Spleen (tissue), 13 donors: ENCODE measurements at places on chromosomes 13 and 19. TPM values are rescaled to one million over a fixed set of nuclear protein-coding genes. Genes with fewer than 3 reads are reported as not detected.

- H3K36me3 ChIP-seq = no peaks in the 10 kb centered on the region
These were observed 461.9 kb downstream of the KLF5 start for GRCh38 chr13:73520566-73521289.

Gene ATP8A2
- 0.46 TPM for total RNA-seq

Gene SWSAP1
- 4.3 TPM for total RNA-seq

DNA sequence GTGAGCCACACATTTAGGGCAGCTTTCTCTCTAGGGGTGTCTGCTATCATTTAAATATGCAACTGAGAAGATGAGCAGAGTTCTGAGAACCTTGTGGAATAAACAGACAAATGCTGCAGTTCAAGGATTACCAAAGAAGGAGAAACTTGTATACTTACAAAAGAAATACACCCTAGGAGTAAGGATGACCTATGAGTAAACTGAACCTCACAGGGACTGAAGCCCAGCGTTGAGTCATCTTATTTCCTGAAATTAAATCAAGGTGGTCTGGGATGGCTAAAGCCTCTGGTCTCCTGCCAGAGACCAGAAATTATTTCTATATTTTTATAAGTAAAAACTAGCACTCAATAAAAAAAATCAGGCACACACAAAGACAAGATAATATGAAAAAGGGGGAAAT lies 40.1 kb downstream of the FAM216B start:
- DNase-seq = no peak
- H3K36me3 ChIP-seq = no peaks in the 10 kb centered on the region
- H3K27me3 ChIP-seq = no peaks in the 10 kb centered on the region
- H3K27ac ChIP-seq = no peak overlapping the region
- H3K4me1 ChIP-seq = no peaks in the 10 kb centered on the region

DNA sequence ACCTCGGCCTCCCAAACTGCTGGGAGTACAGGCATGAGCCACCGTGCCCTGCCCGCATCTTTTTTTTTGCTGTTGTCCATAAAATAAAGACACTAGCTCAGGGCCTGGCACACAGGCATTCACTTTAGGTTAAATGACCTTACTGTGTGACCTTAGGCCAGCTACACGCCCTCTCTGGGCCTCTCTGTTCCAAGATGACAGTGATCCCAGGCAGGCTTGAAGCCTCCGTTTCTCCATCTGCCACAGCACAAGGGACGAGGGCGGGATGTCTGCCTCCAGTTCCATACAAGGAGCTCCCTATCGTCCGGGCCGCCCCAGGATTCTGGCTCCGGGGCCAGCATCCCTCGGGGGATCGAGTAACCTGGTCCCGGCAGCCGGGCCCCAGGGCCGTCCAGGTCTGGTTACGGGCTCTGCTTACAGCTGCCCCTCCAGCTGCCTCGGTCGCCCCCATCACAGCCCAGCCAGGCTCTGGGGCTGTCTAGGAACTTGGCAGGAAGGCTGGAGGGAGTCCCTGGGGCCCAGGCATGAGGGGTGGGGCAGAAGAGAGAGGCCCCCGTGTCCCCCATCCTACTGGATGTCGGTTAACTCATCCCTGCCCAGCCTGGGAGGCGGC lies 11.9 kb upstream of the SEMA6B start:
- H3K36me3 ChIP-seq = no peaks in the 10 kb centered on the region
- H3K27me3 ChIP-seq = peaks cover 42% of the 10 kb centered on the region
- H3K4me1 ChIP-seq = peaks cover 51% of the 10 kb centered on the region
- H3K4me3 ChIP-seq = no peak overlapping the region

DNA sequence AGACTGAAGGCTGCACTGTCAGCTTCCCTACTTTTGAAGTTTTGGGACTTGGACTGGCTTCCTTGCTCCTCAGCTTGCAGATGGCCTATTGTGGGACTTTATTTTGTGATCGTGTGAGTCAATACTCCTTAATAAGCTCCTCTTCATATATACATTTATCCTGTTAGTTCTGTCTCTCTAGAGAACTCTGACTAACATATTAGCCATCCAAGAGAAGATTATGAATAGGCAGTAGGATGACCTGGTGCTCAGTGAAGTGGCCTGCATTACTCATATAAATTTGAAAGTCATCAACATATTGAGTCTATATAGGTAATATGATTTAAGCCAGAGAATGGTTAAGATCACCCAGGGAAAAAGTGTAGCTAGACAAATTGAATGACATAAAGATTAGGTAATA lies 136.3 kb upstream of the UFM1 start:
- H3K36me3 ChIP-seq = no peaks in the 10 kb centered on the region
- no peak overlapping the region for H3K4me3 ChIP-seq
- no peaks in the 10 kb centered on the region for H3K27me3 ChIP-seq
- no peak overlapping the region for H3K27ac ChIP-seq
- no peaks in the 10 kb centered on the region for H3K4me1 ChIP-seq
- no peak for DNase-seq

Gene OR7A5
- not detected for total RNA-seq

- H3K27ac ChIP-seq = no peak overlapping the region
- no peaks in the 10 kb centered on the region for H3K36me3 ChIP-seq
- H3K4me3 ChIP-seq = no peak overlapping the region
- no peaks in the 10 kb centered on the region for H3K27me3 ChIP-seq
- no peaks in the 10 kb centered on the region for H3K4me1 ChIP-seq
These were observed 56.7 kb upstream of the USP29 start for GRCh38 chr19:57063070-57063469.

GRCh38 chr13:74132776-74133656 lies 1.2 kb downstream of the KLF12 start:
- DNase-seq = peak; percentile 87
- H3K4me1 ChIP-seq = peaks cover 76% of the 10 kb centered on the region

DNA sequence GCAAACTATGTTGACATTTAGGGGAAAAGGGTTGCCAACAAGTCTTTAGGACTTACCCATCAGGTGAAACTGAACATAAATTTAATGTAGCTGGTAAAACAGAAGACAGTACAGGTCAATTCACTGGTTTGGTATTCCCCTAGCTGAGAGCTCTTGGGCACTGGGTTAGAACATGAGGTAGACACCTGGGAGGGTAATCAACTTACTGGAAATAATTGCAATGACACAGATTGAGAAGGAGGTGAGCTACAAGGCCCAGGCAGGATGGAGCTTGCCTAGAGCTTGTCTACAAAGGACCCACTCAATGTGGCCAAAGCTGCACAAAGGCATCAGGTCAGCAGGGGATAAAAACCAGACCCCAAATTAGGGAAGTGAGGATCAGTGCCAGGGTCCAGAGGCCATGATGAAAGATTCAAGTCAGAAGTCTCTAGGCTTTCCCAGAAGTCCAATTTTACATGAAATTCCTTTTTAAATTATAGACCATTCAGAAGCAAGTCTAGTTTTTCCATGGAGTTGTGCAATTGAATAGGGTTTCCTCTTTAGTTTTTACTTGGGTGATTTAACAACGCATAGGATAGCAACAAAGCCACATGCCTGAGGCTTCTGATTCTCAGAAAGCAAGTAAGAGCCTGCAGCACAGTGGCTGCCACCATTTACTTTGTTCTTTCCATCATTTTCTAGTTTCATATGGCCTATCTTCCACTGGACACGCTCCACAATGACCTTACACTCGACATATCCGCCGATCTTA lies 194.0 kb downstream of the NDFIP2 start:
- H3K4me3 ChIP-seq = no peak overlapping the region
- no peaks in the 10 kb centered on the region for H3K36me3 ChIP-seq

- no peak overlapping the region for H3K27ac ChIP-seq
- H3K4me1 ChIP-seq = no peaks in the 10 kb centered on the region
- peaks cover 22% of the 10 kb centered on the region for H3K27me3 ChIP-seq
- H3K36me3 ChIP-seq = no peaks in the 10 kb centered on the region
- no peak overlapping the region for H3K4me3 ChIP-seq
These were observed 5.4 kb downstream of the SMAD9 start for GRCh38 chr13:36914648-36915047.

Gene FCAR
- 79.1 TPM for total RNA-seq

GRCh38 chr19:14023404-14024235 lies 4.3 kb upstream of the RLN3 start:
- no peaks in the 10 kb centered on the region for H3K27me3 ChIP-seq
- no peaks in the 10 kb centered on the region for H3K36me3 ChIP-seq
- H3K27ac ChIP-seq = peak overlapping the region; percentile 69
- peaks cover 24% of the 10 kb centered on the region for H3K4me1 ChIP-seq
- DNase-seq = peak; percentile 82

Gene CD209
- 17.4 TPM for total RNA-seq

Gene FOXA3
- not detected for total RNA-seq

- no peaks in the 10 kb centered on the region for H3K4me1 ChIP-seq
- H3K27ac ChIP-seq = no peak overlapping the region
- no peaks in the 10 kb centered on the region for H3K36me3 ChIP-seq
- no peak for DNase-seq
- H3K4me3 ChIP-seq = no peak overlapping the region
These were observed 64.3 kb downstream of the RASL11A start for GRCh38 chr13:27334774-27335435.

- no peak overlapping the region for H3K27ac ChIP-seq
- H3K36me3 ChIP-seq = no peaks in the 10 kb centered on the region
- H3K27me3 ChIP-seq = no peaks in the 10 kb centered on the region
- DNase-seq = no peak
- H3K4me1 ChIP-seq = no peaks in the 10 kb centered on the region
These were observed 262.6 kb upstream of the RXFP2 start for GRCh38 chr13:31476753-31477152.

GRCh38 chr13:93467175-93467574 lies 240.6 kb downstream of the GPC6 start:
- no peak overlapping the region for H3K4me3 ChIP-seq
- DNase-seq = no peak
- H3K4me1 ChIP-seq = no peaks in the 10 kb centered on the region
- no peak overlapping the region for H3K27ac ChIP-seq
- no peaks in the 10 kb centered on the region for H3K27me3 ChIP-seq

Gene GIPR
- 7.5 TPM for total RNA-seq

Gene URAD
- total RNA-seq = not detected

- no peak for DNase-seq
- H3K4me1 ChIP-seq = no peaks in the 10 kb centered on the region
- H3K36me3 ChIP-seq = no peaks in the 10 kb centered on the region
- no peak overlapping the region for H3K4me3 ChIP-seq
- no peaks in the 10 kb centered on the region for H3K27me3 ChIP-seq
These were observed 427.1 kb upstream of the PRR20A start for GRCh38 chr13:56713656-56714055.

Gene WASF3
- 16.4 TPM for total RNA-seq

Gene ATP8B3
- 8.6 TPM for total RNA-seq

DNA sequence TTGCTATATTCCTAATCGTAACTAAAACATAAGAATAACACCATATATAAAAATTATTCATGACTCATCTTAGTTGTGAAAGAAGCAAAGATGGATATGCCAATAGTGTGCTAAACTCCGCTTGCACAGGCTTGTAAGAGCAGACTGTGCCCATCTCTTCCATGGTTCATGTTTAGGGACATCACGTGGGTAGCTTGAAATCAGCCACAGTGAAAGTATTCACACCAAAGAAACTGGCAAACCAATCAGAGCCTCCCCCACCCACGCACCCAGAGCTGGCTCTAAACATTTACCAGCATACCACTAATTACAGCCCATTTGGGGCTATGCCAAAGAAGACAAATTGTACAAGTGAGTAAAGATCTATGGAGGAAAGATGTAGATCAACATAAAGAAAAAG lies 147.5 kb downstream of the DIAPH3 start:
- no peaks in the 10 kb centered on the region for H3K36me3 ChIP-seq
- DNase-seq = no peak
- H3K27ac ChIP-seq = no peak overlapping the region
- H3K27me3 ChIP-seq = no peaks in the 10 kb centered on the region
- no peak overlapping the region for H3K4me3 ChIP-seq

DNA sequence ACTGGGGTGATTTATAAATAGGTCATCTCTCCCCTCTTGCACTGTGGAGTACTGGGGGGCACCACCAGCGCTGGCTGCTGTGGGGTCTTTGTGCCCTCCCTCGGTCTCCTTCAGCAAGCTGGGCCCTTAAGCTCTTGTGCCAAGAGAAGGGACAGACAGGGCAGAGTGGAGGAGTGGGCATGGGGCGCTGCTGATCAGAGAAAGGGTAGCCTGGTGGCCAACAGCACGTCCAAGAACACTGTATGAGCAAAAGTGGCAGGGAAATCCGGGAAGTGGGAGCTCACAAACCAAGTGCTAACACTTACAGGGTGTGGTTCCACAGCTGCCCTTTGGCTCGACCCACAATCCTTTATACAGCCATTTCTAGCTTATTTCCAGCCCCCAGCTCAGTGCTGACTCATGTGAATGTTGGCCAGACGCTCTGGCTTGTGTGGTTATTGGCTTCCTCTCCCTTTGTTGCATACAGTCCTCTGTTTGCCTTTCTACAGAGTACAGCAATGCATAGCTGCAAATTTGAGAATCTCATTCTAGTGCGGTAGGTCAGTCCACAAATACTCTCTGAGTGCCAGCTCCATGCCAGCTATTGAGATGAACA lies 298.8 kb downstream of the SHISA2 start:
- no peaks in the 10 kb centered on the region for H3K4me1 ChIP-seq
- no peak overlapping the region for H3K27ac ChIP-seq
- no peak for DNase-seq
- H3K27me3 ChIP-seq = no peaks in the 10 kb centered on the region
- H3K4me3 ChIP-seq = no peak overlapping the region

GRCh38 chr19:58428617-58429016 lies 11.3 kb downstream of the ZNF132 start:
- H3K36me3 ChIP-seq = peaks cover 7% of the 10 kb centered on the region
- no peak for DNase-seq
- H3K27me3 ChIP-seq = no peaks in the 10 kb centered on the region
- no peak overlapping the region for H3K4me3 ChIP-seq
- no peaks in the 10 kb centered on the region for H3K4me1 ChIP-seq
- H3K27ac ChIP-seq = no peak overlapping the region

DNA sequence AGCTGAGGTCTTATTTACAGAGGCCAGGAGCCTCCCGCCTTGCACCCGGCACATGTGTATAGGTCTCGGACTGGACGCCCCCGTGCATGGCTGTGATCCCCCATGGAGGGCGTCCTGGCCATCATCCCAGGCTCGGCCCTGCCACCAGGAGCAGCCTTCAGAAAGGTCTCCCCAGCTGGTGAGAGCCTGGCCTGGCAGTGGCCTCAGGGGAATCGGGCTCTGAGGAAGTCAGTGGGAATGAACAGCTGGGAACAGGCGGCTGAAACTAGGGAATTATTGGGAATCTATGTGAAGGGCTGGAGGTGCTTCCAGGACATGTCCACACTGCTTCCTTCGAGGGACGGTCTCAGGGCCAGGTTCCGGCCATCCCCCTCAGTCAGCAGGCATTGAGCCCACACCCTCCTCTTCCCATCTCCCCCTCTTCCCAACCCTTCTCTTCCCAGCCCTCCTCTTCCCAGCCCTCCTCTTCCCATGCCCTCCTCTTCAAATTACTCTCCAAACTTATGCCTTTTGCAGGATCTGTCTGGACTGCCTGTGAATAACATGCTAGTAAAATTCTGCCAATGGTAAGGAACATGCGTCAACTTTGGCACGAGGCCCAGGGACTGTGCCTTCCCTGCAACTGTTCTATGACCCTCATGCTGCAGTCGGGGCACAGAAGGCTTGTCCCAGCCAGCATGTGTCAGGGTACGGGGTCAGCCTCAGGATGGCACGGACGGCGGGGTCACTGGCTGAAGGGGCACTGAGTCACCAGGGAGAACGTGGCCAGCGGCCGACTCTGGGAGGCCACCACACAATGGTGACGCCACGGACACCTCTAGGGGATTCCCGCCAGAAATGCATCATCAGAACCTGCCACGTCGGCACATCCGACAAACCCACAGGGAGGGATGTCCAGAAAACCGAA lies 24.2 kb upstream of the C13orf46 start:
- peak; percentile 81 for DNase-seq
- H3K27me3 ChIP-seq = no peaks in the 10 kb centered on the region
- H3K36me3 ChIP-seq = peaks cover 30% of the 10 kb centered on the region

Gene CLEC17A
- total RNA-seq = 33.0 TPM
